ENCODE measurements at places on chromosomes 7 and 10.
A peak's percentile ranks its signal among the peaks of the same experiment; 100 is the strongest.

DNA sequence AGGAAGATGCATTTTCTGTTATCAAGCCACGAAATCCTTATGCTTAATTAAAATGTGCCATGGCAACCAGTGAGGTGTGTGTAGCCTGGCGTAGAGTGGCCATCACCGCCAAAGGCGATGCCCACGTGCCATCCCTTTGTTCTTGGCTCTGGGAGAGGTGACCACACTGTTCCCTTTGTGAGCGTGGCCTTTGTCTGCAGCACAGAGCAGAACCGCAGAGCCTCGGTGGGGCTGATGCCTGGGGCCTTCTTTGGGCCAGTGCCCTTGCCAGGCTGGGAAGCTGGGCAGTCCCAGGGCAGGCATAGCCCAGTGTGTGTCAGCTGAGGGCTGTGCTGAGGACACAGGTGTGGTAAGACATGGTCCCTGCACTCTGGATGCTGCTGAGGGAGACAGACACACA lies 48.3 kb downstream of the BUB3 start:
- DNase-seq = no peak

DNA sequence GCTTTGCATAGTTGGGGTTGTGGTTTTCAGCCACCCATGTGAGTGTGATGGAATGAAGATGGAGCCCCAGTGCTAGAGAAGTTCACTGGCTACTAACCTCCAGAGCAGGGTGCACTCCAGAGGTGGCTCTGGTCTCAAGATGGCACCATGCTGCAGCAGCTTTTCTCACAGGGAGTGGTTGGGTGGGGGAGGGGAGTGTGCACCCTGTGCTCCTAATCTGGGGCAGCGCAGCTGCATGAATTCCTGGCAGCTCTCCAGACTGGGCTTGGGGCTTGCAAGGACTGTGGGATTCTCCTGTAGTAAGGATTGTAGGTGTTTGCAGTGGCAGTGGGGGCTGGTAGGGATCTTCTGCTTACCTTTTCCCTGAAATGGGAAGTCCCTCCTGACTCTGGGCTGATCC lies 23.7 kb downstream of the PHTF2 start:
- DNase-seq = no peak

DNA sequence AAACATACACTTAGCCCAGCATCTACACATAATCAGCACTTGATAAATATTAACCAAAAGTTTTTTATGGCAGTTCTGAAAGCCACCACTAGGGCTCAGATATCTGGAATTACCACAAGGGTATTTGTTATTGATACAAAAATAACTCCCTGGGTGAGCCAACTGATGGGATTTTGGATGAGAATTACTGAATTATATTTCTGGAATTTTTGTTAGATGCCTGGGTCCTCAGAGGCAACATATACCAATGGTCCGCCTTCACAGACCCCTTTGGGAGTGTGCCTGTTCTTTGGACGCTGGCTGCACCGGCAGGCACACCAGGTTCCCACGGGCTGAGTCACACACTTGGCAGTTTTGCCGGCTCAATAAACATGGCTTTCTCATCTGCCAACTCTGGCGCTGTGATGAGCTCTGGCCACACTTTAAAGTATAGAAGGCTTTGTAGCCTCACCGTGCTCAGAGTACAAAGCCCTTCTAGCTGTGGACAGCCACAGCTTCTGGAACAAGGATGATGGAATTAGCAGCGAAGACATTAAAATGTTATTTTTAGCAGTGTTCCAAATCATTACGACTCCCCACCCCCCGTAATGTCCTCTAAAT lies 24.5 kb upstream of the EEPD1 start:
- peak; percentile 90 for DNase-seq

- DNase-seq = no peak
Observed at GRCh38 chr7:2387897-2388636, 15.3 kb upstream of the CHST12 start.

DNA sequence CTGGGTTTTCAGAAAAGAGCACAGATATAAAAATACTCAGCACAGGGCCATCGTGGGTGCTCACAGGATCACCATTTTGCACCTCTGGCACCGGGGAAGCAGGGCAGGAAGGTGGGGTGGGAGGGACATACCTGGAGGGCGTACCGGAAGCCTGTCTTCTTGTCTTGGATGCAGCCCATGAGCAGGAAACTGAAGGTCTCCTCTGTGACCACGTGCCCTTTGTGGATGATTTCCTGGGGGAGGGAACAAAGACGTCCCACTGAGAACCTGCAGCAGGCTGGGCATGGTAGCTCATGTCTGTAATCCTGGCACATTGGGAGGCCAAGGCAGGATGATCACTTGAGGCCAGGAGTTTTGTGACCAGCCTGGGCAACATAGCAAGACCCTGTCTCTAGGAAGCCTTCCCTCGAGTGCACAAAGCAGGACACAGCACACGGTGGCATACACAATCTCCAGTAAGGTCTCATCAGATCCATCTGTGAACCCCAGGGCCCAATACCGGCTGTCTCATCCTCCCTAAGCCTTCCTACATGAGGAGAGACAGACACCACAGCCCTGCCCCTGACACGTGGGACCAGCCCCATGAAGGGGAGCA lies 9.5 kb downstream of the PTCD1 start:
- DNase-seq = no peak

DNA sequence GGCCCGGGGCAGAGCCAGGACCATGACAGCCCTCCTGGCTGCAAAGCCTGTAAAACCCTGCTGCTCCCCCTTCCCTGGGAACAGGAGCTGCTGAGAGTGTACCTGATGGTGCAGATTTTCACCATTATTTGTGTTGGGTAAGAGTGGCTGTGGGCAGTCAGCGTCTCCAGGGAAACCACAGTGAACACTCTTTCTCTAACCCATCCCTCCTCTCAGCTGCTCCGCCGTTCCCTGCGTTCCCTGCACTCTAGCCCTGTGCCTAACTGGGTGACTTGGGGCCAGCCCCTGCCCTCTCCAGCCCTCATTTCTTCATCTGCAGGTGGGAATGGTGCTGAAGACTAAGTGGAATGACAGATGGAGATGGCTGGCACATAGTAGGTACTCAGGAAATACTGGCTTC lies 75.9 kb upstream of the PCBD1 start:
- no peak for DNase-seq

- no peak for DNase-seq
Observed at GRCh38 chr10:112176543-112176942, 7.0 kb downstream of the GPAM start.

DNA sequence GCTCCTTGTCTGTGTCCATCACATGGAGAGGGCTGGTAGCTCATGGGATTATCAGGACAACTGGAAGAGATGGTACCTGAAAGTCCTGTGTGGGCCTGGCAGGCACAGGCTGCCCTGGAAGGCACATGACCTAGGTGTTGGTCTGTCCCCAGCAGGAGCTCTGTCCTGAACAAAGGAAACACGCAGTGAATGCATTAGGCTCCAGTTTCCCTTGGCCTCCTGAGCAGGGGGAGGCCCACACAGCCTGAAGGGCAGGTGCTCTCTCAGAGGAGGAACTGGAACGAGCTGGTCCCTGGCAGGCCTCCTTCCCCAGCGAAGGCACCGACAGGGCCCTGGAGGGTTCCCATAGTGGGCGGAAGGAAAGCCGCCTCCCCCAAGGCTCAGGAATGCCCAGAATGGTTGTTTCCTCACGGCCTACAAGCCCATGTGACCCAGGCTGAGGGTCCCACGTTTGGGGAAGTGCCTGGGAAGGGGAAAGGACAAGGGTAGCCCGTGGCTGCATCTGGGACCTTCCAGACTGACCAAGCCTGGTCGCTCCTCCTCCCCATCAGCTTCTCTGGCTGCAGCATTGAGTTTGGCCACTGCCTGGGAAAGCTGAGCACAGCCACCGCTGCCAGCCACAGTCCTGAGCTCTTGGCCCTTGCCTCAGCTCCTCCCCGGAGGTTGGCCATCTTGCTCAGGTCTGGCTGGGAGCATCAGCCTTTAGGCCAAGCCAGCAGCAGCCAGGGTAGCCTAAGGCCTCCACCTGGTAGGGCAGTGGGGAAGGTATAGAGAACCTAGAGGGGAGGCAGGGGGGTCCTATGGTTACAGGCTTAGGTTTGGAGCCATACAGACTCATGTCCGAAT lies 21.8 kb downstream of the CXCL12 start:
- no peak for DNase-seq

DNA sequence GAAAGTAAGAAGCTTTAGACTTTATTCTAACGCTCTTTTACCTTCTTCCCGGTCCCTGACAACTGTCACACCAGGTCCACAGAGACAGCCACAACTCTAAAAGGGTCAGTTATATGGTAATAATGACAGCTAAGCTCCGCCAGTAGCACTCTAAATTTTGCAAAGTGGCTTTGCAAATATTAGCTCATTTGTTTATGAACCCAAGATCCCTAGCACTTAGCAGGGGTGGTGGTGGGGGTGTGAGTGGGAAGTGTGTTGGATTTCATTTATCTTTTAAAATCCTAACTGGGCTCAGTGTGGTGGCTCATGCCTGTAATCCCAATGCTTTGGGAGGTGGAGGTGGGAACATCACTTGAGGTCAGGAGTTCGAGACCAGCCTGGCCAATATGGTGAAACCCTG lies 34.8 kb upstream of the SDK1 start:
- no peak for DNase-seq

- peak; percentile 92 for DNase-seq
Observed at GRCh38 chr10:3095373-3096139, 28.2 kb downstream of the PFKP start.

- no peak for DNase-seq
Observed at GRCh38 chr7:94391726-94392392, 2.8 kb upstream of the COL1A2 start.

GRCh38 chr7:7236041-7236440 lies 53.7 kb downstream of the C1GALT1 start:
- DNase-seq = no peak

- DNase-seq = no peak
Observed at GRCh38 chr10:31816318-31816717, 112.3 kb downstream of the ARHGAP12 start.

DNA sequence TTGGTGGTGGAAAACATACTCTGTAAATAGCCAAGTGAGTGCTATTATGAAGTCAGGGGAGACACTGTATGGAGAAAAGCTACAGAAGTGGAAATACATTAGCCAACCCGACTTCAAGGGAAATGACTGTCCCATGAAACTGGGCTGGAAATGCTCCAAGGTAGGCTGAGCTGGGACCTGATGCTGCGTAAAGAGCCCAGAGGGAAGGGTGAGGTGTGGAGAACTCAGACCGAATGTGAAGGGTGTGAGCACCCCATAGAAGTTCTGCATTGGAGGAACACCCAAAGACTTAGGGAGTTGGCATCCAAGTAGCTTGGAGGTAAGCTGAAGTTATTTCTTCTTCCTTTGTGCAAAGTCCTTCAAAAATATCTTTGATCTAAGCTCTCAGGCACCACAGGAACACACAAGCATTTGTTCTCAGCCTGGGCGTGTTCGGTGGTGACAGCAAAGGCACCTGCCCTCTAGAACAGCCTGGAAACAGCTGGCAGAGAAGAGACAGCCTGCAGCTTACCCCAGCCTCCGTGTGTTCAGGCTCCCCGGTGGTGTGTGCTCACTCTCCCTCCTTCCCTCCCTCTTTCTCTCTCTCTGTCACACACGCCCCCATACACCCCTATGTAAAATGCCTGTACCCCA lies 19.1 kb upstream of the GJD4 start:
- no peak for DNase-seq

- DNase-seq = no peak
Observed at GRCh38 chr10:33489501-33490176, 155.2 kb upstream of the NRP1 start.

DNA sequence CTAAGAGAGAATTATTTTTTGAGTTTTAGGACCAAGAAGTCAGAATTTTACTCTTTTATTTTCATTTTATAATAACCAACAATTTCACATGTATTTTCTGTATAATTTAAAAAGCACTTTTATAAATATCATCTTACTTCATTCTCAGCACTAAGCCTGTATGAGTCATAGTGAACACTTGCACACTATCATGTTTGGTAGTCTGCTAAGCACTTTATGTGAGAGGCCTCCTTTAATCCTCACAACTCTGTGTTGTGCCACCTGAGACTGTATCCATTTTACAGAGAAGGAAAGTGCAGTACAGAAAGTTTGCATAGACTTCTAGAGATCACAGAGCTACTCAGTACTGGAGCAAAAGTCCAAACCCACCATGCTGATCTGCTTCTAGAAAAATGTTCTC lies 939.6 kb downstream of the NRG3 start:
- DNase-seq = no peak

- DNase-seq = peak; percentile 33
Observed at GRCh38 chr7:157139111-157139809, 534 bp downstream of the UBE3C start.

DNA sequence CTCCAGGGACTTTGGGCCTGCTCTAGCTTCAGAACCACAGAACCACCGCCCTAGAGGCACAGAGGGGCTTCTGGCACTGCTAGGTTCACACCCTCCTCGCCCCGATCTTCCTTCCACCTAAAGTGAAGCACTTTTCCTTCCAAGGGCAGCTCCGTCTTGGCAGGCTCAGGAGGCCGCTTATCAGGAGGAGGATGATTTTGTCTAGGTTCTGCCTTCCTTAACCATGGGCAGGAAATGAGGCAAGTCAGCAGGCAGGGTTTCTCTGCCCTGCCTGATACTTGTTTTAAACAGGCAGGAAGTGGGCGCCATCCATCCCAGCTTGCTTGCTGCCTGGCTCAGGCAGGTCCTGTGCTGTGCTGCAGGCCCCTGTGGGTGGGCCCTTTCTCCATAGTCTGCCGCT lies 8.3 kb upstream of the ATP6V0E2 start:
- no peak for DNase-seq

DNA sequence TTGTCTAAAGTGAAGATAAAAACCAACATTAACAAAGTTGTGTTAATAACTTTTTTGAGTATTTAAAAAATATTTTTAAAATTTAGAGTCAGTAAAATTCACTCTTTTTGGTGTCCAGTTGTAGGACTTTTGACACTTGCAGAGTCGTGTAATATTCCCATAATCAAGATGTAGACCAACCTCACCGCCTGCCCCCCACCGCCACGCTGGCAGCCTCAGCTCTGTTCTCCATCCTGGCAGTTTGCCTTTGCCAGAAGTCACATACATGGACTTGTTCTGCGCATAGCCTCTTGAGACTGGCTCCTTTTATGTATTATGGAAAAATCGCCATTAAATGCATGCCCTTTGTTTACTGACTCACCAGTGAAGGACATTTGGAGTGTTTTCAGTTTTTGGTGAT lies 27.3 kb upstream of the SYCE1 start:
- DNase-seq = no peak

- DNase-seq = peak; percentile 86
Observed at GRCh38 chr10:24706479-24707118, 17.1 kb downstream of the ARHGAP21 start.

GRCh38 chr7:111424768-111425167 lies 137.5 kb downstream of the IMMP2L start:
- DNase-seq = no peak

DNA sequence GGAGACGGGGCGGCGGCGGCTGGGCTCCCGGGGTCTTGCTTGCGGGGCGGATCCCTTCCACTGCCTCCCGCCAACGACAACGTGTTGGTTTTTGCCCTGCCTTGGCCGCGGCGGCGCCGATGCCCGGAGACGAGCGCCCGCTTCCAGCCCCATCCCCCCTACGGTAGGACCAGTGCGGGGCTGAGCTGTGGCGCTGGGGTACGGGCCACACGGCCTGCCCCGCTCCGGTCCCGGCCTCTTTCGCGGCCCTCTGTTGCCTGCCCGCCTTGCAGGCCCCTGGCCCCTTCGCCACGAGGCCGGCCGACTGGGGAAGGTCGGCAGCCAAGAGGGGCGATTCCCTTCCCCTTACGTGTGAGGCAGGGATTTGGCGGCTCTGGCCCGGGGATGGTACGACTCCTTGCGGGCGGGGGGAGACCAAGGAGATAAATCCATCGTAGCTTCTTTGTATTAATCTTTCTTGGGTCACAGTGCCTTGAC lies 488 bp downstream of the EIF4H start:
- peak; percentile 45 for DNase-seq

GRCh38 chr10:13213163-13213562 lies 21.0 kb downstream of the UCMA start:
- no peak for DNase-seq

Data from A549 (cell line).